ENCODE measurements at places on chromosomes 4 and X.

GRCh38 chr4:173311368-173311767 is 22.8 kb downstream of the HMGB2 start:
- no peak for DNase-seq

DNA sequence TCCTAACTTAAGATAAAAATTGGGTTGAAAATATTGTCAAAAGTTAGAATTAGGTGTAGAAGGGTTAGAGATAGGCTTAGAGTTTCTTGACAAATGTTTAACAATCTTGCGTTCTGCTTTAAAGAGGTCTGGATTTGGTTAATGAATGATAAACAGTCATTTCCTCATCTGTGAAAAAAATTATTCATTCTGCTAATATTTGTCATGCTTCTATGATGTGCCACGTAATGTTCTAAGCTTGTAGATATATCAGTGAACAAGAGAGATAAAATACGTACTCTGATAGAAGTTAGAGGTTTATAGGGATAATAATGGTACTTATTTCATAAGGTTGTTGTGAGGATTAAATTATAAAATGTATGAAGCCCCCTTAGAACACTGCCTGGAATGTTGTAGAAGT is 443.0 kb upstream of the GALNT7 start:
- no peak for DNase-seq

- no peak for DNase-seq
These were observed 185.5 kb upstream of the PITX2 start for GRCh38 chr4:110808351-110808878.

DNA sequence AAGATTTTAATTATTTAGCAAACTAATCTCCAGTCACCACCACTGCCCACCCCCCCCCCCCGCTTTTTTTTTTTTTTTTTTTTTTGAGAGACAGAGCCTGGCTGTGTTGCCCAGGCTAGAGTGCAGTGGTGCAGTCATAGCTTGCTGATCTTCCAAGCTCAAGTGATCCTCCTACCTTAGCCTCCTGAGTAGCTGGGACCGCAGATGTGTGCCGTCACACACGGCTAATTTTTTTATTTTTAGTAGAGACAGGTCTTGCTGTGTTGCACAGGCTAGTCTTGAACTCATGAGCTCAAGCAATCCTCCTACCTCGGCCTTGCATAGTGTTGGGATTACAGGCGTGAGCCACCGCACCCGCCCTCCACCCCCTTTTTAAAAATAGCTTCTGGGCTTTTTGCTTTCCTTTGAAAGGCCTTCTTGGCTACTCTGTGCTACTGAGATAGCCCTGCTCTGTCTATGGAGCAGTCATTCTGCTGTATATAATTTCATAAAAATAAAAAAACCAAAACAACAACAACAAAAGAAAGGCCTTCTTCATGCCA is 18.7 kb downstream of the TXLNG start:
- no peak for DNase-seq

DNA sequence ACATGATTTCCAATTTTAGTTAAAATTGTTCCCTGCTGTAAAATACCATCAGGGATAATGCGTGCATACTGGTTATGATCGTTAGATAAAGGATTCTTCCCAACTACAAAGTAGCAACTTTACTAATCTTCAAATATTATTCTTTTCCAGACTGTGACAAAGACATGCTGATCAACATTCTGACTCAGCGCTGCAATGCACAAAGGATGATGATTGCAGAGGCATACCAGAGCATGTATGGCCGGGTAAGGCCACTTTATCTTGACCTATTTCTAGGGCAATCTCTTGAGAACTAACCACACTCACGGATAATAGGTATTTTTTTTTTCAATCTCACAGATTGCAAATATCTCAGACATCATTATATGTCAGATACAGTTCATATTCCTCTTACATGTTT is 47.0 kb downstream of the ANXA10 start:
- DNase-seq, result peak; percentile 25

DNA sequence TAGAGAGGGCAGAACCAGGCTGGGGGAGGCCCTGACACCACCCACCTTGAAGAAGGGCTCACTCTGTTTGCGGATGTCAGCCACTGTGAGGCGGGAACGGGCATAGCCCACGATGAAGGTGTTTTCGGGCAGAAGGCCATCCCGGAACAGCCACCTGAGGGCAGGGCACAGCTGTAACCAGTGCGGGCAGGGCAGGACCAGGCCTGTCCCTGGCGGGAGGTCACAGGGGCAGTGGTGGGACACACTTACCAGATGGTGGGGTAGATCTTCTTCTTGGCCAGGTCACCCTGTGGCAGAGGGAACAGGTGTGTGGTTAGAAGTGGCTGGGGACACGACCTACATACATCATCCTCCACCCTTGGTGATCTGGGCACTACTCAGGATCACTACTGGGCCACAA is 10.8 kb downstream of the G6PD start:
- no peak for DNase-seq

GRCh38 chrX:24243188-24243587 is 70.7 kb downstream of the SUPT20HL2 start:
- DNase-seq, result peak; percentile 63

DNA sequence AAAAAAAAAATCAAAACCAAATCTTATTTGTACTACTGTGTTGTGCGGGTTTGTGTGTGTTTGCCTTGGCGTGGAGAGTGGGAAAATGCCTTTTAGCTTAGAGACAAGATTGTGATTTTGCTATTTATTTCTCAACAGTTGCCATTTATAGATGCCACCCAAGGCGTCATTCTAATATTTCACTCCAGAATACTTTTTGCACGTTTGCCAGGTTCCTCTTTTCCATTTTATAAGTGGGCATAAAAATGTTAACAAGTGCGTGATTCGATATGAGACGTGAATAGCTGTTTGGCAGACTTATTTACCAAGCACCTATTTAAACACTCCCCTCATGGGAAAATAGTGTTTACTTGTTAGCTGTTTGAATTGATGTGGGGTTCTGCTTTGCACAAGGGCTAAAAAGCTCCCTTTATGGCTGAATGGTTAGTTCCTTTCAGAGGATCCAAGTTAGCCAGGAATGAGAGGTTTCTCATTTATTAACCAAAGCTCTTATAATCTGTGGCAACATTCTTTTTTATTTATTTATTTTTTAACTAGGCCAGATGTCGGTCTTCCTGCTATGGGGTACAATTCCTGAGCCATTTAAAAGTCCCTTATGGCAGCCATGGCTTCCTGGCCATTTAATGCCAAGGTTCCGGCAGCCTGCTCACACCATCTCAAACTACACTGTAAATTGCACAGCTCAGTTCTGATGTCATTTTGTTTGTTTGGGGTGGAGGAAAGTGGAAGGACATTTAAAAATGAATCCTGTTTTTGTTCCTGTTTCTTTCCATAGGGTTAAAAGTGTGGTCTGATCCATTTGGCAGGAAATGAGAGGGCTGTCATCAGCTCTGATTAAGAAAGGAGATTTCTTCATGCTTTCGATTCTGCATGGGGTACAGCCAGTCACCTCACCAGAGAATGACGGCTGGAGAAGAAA is 14.6 kb downstream of the SMIM20 start:
- peak; percentile 54 for DNase-seq

GRCh38 chr4:62130637-62131036 is 930.5 kb downstream of the ADGRL3 start:
- DNase-seq, result peak; percentile 31

DNA sequence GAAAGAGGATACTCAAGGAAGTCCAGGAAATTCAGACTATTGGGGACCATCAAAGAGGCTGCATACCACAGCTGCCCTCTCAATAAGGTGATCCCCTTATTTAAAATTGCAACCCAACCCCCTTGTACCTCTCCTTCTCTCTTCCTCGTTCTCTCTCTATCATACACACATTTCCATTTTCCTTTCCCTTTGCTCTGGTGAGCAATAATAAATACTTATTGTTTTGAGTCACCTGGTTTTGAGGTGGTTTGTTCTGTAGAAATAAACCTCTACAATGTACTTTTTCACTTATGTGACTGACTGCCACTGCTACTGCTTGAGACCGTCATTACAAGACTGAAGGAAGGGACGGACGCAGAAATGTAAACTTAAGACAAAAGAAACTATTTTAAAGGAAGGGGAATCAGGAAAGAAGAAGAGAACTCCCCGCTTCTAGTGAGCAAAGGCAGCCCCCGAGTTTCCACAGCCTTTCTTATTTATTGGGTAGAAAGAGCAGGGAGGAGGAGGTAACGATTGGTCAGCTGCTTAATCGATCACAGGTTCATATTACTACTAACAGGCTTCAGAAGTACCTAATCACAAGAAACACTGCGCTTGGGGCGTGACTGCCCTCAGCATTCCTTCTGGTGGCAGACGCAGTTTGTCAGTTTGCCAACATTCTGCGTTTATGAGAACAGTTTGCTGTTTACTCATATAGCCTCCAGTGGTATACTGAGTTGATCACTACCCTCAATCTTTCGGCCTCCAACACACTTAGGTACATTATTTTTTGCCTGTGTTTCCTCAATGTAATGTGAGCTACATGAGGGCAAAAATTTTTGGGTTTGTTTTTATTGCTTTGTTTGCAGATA is 16.9 kb upstream of the TMEM165 start:
- DNase-seq, result no peak

- no peak for DNase-seq
These were observed 185.8 kb downstream of the APBB2 start for GRCh38 chr4:41028392-41029076.

- DNase-seq, result no peak
These were observed 113.8 kb downstream of the IL13RA2 start for GRCh38 chrX:114903618-114904017.
